Stimulated activated CD8-positive, alpha-beta memory T cell treated with anti-CD3 and anti-CD28 coated beads, Interleukin-15, amount 100 ng/mL, for 24 hours (primary cell): ENCODE measurements at places on chromosomes 5 and 9.

DNA sequence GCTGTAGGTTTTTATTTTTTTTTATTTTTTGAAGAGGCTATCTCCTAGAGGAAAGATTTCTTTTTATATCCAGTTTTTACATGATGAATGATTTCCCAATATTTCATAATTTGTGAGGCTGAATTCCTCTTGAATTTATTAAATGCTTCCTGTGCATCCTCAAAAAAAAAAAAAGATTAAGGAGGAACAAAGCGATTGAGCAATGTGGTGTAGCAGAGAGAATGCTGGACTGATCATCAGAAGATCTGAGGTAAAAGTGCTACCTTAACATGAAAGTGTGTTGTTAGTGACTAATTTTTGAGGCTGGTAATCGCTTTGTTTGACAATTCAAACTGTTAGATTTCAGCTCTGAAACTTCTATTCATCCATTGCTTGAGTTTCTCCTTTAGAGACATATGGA, 125.1 kb downstream of the ESM1 start:
- no peak for DNase-seq

DNA sequence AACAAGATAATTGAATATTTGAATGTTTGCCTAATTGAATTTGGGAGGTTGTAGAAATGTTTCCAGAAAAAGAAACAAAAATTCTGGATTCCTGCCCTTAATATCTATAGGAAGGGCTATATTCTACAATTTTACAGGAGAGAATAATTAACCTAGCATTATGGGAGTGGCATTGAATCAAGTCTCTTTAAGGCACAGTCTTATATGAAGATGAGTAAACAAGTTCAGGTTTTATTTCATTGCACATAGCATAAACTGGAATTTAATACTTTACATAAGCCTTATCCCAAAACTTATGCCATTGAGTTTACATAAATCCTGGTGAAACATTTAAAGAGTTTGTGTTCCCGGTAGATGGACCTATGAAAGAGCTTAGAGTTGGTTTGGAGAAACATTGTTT, 138.1 kb upstream of the ADAMTSL1 start:
- DNase-seq: no peak

DNA sequence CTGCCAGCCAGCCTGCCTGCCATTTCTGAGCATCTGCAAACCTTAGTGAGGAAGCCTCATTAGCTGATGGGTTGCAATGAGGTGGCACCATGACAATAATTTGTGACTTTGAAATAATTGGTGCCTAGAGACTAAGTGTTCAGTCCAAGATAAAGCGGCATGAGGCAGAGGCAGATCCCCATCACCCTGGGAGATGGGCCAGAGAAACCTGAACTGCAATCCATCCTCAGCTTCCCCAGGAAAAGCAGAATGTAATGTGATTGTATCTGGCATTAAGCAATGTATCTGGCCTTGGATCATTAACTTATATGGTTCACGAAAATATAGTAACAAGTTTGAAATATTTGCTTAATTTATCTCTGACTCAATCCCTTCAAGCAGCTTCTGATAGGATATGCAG, 101.0 kb downstream of the SPOCK1 start:
- DNase-seq: no peak

DNA sequence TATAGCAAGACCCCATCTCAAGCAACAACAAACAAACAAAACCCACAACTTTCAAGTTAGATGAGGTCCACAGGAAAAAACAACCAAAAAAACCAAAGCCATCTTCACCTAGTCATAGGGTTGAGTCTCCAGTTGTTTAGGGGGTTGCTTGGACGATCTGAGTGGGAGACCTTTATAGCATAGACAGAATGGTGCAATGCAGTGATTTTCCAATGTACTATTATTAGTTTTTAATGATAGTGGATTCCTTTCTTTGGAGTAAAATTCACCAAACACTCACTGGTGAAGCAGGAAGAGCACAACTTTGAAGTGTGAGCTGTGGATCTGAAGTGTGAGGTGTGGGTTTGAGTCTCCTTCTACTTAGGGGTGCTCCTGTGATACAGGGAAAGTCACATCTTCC, 67.0 kb upstream of the KLF9 start:
- DNase-seq: no peak

DNA sequence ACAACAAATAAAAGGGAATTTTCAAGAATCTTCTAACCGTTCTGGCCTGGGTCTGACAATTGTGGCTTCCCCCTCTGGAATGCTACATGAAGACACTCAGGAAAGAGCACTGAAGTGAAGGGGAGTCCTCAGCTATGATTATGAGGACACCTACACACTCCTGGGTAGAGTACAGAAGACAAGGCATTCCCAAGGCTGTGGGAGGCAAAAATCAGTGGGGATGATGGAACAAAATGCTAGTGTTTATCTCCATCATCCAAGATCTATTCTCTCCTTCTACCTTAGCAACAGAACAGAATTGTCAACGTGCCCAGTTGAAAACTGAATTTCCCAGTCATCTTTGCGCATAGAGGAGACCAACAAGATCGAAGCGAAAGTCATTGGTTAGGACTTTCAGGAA, 130.1 kb upstream of the LARP1 start:
- no peak for DNase-seq

DNA sequence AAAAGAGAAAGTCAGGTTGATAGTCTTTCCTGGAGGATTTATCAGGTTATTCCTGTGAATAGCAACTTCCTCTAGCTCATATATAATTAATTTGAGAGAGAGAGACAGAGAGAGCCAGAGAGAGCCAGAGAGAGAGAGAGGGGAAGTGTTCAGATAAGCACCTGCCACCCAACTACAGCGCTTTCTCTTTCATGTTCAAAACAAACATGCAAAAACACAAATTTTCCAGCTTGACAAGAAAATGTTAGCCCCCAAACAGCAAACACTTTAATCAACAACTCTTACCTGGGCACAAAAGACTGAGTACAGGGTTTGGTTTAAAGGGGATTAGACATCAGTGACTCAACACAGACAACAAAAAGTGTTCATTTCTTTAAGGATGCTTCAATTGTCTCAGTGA, 61.7 kb upstream of the PLPP6 start:
- no peak for DNase-seq

DNA sequence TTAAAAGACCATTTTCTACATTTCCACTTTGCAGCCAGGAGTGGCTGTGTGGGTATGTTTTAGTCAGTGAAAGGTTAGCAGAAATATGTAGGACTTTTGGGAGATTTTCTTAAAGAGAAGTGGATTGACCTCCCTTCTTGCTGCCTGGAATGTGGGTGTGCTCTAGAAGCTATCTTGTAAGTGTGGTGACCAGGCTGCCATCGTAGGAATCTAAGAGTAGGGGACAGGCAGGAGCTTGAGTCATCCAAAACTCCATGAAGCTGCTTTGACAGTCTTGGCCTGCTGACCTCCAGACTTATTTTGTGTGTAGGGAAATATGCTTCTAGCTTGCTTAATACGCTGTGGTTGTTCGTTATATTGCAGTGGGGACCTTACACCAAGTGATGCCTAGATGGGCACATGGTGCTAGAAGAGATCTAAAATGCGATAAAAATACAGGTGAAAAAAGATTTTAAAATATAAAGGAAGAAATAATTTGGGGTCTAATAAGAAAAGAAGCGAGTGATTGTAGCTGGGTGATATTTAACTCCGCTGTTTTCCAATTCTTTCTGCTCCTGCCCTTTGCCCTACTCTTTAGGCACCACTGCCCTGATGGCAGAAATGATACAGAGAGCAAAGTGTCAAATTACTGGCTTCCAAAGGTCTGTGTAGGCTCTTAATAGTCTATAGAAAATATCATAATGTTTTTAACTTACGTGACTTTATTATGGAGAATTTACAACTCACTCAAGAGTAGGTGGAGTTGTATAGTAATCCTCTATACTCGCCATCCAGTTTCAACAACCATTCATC, 298.2 kb upstream of the ZNF608 start:
- no peak for DNase-seq

GRCh38 chr9:16825331-16825725, 45.1 kb downstream of the BNC2 start:
- no peak for DNase-seq

GRCh38 chr9:114016629-114017423, 61.3 kb downstream of the AMBP start:
- DNase-seq: no peak

DNA sequence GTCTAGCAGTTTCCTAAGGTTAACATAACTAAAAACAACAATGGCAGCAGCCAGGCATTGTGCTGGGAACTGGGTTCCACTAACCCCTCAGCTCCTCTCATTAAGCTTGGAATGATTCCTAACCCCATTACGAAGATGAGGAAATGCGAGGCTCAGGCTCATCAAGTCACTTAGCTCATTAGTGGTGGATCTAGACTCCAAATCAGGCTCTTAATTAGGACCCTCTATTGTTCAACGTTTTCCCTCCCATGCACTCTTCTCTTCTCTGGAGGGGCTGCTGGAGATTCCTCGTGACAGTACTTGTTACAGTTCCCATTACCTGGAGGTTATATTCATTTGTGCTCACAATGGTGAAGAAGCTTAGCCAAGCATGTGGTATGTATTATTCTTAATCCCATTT, 6.5 kb downstream of the TAS2R1 start:
- DNase-seq: no peak

DNA sequence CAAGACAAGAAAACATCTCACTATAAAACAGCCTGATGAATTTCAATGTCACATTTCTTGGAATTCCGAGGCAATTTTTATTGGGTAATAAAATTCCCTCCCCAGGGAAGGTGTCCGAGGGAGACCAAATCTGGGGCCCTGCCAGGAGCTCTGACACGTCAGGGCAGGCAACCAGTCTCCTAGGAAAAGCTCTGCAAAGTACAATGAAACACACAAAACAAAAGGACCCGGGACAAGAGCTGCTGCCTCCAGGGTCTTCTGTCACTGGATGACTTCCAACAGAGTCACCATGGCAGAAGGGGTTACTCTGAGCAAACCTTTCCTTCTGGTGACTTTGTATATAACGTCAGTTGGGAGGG, 50.8 kb downstream of the SAXO1 start:
- DNase-seq: no peak

DNA sequence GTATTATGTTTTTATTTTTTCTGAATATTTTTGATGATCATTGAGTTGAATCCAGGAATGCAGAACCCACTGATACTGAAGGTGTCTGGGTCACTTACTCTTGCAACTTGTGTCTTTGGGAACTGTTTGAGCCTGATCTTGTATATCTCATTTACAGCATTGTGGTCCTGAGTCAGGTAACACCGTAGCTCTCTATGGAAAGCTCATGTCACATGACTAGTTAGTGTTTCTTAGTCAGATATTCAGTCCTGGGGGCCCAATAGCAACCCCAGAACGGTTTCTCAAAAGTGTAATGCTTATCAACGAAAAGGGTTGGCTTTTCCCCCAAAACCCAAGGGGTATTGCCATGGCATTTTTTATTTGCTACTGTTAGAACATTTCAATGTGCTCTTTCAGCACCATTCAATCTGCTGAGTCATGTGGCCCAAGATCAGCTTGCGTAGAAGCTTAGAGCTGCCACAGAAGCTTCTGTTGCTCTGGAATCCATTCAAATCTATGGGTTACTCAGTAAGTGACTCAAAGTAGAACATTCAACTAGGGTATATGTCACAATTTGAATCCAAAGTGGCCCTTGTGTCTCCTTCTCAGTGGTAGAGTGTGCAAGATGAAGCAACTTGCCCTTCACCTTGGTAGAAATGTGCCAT, 12.1 kb upstream of the PTAR1 start:
- no peak for DNase-seq

GRCh38 chr5:90682278-90682677, 123.7 kb downstream of the ADGRV1 start:
- no peak for DNase-seq

DNA sequence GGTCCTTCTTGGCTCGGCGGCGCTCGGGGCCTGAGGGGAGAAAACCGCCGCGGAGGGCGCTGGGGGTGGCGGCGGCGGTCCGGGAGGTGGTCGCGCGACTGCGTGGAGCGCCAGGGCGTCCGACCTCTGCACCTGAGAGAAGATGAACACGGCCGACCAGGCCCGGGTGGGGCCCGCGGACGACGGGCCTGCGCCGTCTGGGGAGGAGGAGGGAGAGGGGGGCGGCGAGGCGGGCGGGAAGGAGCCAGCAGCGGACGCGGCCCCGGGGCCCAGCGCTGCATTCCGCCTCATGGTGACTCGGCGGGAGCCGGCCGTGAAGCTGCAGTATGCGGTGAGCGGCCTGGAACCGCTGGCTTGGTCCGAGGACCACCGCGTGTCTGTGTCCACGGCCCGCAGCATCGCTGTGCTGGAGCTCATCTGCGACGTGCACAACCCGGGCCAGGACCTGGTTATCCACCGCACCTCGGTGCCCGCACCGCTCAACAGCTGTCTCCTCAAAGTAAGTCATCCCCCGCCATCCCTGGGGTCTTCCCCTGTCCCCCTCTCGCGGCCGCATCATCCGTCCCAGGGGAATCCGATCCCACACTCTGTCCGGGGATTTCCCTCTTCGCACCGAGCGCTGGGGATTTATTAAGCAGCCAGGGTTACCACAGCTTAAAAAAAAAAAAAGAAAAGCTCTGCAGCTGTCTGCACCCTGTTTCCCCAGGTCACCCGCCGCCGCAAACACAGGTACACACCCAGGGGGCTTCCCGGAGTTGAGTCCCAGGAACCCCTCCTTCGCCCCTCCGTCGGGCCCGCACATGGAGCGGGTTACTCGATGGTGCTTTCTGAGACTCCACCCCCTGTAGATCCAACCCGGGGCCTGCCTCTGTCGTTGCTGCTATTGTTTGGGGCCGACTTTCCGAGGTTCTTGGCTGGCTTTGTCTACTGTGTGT, at the start of gene GTF3C4:
Gene GTF3C4, plus strand, starts transcription at position 8 of the 935 bp plus-strand sequence. Its CDS starts 135 bp downstream, at position 143.
- DNase-seq: peak; percentile 3

DNA sequence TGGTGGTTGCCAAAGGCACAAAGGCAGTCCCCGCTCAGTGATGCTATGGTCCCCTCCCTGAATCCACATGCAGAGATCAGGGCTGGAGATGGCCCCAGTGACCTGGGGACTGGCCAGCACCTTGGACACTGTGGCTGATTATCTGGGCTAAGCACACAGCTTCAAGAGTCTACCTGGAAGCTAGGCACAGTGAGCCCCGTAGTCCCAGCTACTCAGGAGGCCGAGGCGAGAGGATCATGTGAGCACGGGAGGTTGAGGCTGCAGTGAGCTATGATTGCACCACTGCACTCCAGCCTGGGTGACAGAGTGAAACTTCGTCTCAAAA, 8.3 kb upstream of the SCGB3A1 start:
- DNase-seq: no peak

DNA sequence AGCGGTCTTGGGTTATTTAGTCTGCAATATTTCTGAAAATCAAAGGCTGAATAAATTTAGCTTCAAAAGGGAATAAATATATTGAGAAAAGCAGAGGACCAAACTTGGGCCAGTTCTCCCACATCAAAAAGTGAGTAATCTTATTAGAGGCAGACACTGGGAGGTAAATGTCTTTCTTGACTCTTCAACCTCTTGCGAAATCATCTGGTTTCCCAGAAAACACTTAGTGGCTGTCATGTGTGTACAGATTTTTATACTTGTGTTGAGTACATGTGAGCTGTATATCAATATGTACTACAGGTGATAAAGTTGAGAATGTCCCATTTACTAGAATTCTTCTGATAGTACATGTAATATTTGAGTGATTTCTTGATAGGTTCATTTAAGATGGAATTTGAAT, 454.9 kb downstream of the PRR16 start:
- DNase-seq: no peak

- DNase-seq: no peak
Measured at GRCh38 chr5:41465493-41466171, 44.8 kb downstream of the PLCXD3 start.

GRCh38 chr9:124296796-124297550, 39.2 kb downstream of the NEK6 start:
- no peak for DNase-seq

GRCh38 chr5:116374434-116374852, 200.2 kb downstream of the SEMA6A start:
- DNase-seq: no peak

- DNase-seq: no peak
Measured at GRCh38 chr9:68912561-68912960, 101.4 kb downstream of the PRKACG start.

- DNase-seq: no peak
Measured at GRCh38 chr5:69276422-69277174, 41.9 kb downstream of the CDK7 start.
